ENCODE measurements at places on chromosomes 7 and 10.

DNA sequence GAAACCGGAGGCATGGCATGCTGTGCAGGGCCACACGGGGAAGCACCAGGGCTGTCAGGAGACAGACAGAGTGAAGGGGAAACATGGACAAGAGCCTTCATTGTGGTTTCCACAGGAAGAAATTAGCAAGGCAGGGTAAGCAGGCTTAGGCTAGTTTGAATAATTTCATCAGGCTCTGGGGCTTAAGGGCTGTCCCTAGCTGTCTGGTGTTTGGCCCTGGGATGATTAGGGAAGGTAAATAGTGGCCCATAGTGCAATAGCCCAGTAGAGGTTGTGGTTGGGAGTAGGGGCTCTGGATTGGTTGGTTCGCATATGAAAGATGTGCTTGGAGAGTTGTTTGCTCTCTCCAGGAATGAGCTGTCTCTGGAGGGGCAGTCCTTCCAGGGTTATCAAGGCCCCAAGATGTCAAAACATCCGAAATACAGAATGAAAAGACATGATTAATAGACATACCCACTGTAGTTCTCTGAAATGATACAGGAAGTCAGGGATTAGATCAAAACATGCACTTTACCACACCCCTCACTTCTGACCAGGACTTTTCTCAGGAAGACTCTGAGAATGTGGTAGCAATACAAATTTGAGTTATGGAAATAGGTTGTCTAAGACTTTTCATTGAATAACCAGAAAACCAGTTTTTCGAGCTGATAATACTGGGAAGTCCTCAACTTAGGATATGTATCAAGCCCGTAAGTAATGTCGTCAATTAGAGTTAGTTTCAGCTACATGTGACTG, 224.9 kb upstream of the NFE2L3 start:
- DNase-seq, result no peak

DNA sequence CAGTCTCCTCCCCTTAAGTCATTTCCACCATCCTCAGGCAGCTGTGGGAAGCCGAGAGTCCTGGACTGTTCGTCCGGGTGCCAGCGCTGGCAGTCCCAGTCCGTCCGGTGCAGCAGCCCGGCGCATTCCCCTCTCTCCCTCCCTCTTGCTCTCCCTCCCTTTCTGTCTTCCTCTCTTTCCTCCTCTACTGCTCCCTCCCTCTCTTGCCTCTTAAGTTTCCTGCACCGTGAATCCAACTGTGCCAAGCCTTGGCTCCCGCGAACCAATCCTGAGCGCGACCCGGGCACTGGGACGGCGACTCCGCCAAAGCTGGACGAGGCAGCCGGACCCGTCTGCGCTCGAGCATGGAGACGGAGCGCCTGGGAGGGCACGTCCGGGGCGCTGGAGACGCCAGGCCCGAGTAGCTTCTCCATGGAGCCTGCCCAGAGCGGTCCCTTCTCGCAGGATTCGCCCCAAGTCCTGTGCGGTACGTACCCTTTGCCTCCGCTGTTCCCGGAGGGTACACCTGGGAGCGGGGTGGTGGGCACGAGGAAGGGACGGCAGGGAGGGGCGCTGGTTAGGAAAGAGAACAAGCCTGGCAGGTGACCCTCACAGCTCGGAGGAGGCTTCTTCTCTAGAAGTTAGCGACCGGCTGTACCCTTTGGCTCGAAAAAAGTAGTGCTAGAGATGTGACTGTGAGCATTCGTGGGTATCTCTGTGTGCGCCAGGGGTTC, 1.0 kb downstream of the NXPH1 start:
- DNase-seq, result no peak

DNA sequence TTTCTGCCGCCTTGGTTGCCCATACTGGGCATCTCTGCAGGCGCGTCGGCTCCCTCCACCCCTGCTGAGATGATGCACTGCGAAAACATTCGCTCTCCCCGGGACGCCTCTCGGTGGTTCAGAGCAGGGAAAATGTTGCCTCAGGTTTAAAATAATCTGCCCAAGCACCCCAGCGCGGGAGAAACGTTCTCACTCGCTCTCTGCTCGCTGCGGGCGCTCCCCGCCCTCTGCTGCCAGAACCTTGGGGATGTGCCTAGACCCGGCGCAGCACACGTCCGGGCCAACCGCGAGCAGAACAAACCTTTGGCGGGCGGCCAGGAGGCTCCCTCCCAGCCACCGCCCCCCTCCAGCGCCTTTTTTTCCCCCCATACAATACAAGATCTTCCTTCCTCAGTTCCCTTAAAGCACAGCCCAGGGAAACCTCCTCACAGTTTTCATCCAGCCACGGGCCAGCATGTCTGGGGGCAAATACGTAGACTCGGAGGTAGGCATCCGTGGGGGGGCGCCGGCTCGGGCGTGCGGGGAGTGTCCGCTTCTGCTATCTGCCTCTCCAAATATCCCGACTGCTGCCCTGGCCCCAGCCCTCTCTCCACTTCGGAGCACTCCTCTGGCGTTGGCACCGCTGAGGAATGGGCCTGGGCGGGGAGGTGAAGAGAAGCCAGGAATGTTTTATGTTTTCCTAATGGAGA, at the start of gene CAV1:
TSS of gene CAV1 (plus strand) at position 428 of the 689 bp plus-strand sequence. CDS start at position 455, 27 bp downstream.
- DNase-seq, result no peak

GRCh38 chr10:62037166-62037831, 135.8 kb downstream of the ARID5B start:
- DNase-seq, result no peak

GRCh38 chr10:129710510-129710847, 243.4 kb downstream of the MGMT start:
- no peak for DNase-seq

- DNase-seq, result no peak
Measured at GRCh38 chr7:129423700-129424410, 10.4 kb upstream of the STRIP2 start.

DNA sequence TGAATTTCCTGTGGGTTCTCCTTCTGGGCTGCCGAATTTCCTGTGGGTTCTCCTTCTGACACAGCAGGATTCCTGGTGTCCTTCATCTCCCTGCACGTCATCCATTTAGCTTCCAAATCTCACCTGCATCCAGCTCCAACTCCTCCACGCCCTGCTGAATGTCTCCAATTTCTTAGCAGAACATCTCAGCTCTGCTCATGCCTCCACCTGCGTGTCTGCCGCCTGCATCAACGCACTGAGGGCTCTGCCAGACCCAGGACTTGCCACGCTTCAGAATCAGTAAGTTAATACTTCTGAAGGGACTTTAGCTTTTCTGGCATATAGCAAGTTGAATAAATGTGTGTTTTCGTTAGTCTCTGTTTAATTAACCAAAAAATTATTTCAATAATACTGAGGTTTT, 31.1 kb upstream of the VIPR2 start:
- DNase-seq, result no peak

DNA sequence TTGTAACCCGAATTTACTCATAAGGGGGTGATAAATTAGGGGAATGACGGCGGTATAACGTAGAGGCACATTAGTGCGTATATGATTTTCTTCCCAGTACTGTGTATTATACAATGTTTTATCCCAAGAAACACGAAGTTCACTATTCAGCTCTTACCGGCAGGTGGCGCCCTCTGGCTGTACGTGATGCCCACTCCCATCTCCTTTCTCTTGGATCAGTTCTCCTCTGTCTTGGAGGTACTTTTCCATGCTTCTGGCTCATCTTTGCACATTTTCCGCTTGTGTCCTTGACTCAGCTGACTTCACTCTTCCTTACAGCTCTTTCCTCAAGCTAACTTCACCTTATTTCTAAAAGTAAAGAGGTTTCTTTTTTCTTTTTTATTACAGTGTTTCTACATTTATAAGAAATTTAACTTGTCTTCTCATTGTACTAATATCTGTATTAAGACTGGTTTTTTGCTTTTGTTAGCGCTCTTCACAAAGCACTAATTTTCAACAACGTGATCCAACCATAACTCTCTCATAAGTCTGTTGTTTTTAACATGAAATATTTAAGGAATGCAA, 21.3 kb downstream of the TMEM176B start:
- peak; percentile 62 for DNase-seq

DNA sequence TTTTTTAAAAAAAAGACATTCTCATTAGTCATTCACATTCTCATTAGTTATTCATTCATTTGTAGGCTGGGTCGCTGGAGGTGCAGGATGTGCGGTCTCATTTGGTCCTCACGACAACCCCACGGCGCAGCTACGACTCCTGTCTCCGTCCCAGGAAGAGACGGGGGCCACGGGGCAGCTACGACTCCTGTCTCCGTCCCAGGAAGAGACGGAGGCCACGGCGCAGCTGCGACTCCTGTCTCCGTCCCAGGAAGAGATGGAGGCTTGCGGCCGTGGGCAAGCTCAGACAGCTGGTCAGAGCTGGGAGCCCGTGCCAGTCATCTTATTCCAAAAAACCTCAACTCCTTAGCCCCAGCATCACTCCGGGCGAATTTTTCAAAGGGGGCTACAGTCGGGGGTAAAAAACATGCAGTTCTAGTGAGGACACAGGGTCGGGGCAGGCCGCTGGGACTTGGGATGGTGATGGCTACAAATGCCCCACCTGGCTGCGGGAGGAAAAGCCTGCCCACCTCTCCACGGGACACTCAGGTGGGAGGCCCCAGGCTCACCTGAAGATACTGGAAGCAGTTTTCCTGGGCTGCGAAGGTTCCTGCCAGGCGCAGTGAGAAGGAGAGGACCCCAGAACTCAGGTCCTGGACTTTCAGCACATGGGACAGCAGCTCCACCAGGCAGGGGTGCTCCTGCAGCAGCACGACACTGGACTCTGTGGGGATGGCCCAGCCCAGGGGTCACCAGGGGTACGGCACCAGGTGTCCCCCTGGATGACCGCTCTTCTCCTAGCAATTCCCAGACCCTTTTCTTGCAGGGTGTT, 8.3 kb downstream of the BRAT1 start:
- DNase-seq, result no peak

GRCh38 chr10:11874568-11875493, 51.7 kb downstream of the PROSER2 start:
- peak; percentile 20 for DNase-seq

- no peak for DNase-seq
Measured at GRCh38 chr7:85052056-85052737, 134.7 kb downstream of the SEMA3D start.

DNA sequence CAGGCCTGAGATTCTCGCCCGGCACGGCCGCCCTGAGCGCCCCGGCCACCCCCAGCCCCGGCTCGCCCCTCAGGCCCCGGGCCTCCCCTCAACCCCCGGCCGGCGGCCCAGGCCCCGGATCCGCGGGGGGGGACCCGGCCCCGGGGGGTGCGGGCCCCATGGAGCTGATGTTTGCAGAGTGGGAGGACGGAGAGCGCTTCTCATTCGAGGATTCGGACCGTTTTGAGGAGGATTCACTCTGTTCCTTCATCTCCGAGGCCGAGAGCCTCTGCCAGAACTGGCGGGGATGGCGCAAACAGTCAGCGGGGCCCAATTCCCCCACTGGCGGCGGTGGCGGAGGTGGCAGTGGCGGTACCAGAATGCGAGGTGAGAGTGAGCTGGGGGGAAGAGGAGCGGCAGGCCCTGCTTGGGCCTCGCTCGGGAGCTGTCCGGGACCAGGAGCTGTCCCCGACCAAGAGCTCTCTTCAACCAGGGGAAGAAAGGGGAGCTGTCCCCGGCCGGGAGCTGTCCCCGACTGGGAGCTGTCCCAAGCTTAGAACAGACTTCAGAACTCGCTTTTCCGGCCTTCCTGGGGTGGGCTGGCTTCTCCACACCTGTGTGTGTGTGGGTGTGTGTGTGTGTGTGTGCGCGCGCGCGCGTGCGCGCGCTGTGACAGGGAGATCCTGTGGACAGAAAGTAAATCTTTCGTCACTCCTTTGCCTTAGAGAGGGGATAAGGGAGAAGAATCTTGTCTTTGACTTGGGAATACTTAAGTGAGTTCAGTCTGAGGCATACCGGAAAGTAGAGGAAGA, 510 bp downstream of the ZSWIM8 start:
- peak; percentile 33 for DNase-seq

DNA sequence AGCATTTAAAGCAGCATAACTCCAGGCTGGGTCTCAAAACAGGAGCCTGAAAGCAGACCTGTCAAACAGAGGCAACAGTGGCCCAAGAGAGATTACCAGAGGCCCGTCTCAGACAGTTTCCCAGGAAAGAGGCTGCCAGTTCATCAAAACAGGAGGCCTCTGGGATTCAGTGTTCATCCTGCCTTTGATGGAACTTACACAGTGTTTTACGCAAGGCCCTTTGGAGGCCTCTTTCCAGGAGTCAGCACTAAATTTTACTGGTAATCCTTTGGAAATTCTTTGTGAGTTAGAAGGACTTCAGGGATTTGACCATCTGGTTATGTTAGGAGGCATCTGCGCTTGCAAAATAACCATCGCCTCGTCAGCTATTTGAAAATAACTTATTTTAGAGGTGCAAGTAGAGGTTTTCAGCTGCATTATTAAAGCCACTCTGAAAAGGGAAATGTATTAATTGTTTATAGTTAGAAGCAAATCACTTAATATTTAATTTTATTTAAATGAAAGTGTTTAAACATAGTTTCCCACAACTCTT, 501.2 kb upstream of the COBL start:
- no peak for DNase-seq

GRCh38 chr10:77111611-77112550, 525.7 kb downstream of the KCNMA1 start:
- no peak for DNase-seq

DNA sequence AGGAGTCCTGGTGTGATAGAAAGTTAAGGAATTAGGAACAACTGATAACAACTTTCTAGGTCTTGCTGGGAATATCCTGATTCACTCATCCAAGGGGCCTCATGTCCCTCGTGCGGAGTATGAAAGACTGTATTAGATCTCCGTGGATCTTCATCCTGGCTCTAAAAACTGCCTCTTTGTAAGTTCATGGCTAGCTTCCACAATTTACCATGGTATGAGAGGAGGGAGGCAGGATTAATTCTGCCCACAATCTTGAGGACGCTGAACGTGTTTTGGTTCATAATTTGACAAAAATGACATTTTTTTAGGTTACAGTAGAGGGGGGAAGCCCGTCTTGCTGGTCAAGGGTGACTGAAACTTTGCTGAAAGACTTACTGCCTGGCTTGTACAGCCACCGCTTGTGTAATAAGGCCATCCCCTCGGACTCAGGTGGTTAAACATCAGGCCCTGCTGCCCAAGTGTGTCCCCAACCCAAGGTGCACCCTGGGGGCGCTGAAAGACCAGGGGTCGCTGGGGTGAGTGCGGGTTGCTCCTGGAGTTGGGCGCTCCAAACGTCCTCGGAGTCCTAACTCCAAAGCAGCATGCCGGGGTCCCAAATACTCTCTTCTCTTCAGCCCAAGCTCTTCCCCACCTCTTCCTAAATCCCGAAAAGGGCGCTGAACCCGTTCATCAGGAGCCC, 733 bp downstream of the HIBADH start:
- peak; percentile 7 for DNase-seq

GRCh38 chr7:997404-998395, 14.7 kb downstream of the CYP2W1 start:
- no peak for DNase-seq

All from T-helper 2 cell treated with Interferon-gamma antibody and Interleukin-4, amounts not matched to agents 5 μg/mL and 100 μg/mL, for 36 hours (primary cell).